ENCODE measurements at places on chromosomes 3 and 15.

GRCh38 chr15:67745073-67746006 is 80.0 kb upstream of the SKOR1 start:
- DNase-seq, result no peak

GRCh38 chr3:195717416-195717815 is 3.4 kb upstream of the MUC20 start:
- no peak for DNase-seq

DNA sequence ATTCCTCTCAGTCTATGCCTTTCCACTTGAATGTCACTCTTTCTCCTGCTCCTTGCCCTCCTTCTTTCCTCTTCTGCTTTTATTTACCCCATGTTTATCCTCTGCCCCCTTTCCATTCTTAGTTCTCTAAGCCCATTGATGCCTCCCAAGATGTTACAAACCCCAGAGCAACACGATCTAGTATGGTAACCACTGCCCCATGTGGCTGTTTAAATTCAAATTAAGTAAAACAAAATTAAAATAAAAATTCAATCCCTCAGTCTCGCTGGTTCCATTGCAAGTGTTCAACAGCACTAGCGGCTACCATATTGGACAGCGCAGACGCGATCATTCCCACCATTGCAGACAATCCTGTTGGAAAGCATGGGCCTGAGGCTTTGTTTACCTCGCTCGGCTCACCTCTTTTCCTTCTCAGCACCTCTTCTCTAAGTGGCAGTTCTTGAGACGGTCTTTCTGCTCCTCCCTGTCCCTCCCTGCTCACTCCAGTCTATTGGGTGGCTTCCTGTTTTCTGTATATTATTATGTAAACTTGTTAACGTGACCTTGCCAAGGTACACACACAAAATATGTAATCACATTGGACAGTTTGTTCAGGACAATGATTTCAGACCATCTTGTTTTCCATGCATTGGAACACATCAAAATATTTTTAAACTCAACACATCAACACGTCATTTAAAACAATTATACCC is 21.8 kb upstream of the CA12 start:
- no peak for DNase-seq

DNA sequence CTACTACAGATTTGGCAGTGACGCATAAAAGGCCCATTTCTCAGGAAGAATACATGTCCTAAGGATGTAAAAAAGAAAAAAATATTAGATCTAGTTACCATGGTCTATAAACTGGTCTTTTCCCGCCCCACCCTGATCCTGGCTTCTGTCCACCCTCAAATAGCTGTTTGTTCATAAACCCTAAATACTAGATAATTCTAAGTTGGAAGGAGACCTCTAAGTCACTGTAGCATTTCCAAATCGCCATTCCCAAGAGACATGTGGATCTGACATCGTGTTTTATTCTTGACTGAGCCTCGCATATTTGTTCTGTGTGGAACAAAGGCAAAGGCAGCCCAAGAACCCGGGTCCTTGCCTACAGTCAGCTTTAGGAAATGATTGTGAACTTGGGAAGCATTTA is 49.0 kb downstream of the LMCD1 start:
- DNase-seq, result no peak

DNA sequence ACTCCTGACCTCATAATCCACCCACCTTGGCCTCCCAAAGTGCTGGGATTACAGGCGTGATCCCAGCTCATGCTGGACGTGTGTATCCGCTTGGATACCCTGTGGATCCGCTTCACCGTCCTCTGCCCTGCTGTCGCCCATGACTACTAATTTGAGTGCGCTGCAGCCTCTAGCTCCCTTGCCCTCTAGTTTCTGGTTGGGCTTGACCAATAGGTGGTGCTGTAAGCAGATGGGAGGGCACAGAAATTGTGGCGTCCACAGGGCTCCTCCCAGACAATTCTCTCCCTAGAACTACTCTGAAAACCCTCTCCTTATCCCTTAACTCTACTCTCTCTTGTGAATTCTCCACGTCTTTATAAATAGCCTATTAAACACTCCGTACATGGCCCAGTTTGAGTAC is 36.2 kb downstream of the ZPLD1 start:
- DNase-seq, result no peak

DNA sequence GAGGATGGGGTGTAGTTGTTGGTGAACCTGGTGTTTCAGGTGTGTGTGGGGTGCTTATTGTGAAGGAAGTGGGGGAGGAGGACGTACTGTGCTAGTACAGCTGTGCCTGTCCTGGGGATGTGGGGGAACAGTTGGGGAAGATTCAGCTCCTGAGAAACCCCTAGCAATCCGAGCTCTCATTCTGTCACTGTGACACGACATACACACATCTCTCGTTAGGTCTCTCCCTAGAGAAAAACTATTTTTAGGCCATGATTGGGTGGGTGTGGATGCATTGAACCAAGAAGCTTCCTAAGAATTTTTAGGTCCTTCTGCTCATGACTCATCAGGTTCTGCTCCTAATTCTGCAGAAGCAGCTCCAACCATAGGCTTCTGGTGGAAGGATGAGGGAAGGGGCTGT is 54.3 kb downstream of the SLC30A4 start:
- DNase-seq, result no peak

DNA sequence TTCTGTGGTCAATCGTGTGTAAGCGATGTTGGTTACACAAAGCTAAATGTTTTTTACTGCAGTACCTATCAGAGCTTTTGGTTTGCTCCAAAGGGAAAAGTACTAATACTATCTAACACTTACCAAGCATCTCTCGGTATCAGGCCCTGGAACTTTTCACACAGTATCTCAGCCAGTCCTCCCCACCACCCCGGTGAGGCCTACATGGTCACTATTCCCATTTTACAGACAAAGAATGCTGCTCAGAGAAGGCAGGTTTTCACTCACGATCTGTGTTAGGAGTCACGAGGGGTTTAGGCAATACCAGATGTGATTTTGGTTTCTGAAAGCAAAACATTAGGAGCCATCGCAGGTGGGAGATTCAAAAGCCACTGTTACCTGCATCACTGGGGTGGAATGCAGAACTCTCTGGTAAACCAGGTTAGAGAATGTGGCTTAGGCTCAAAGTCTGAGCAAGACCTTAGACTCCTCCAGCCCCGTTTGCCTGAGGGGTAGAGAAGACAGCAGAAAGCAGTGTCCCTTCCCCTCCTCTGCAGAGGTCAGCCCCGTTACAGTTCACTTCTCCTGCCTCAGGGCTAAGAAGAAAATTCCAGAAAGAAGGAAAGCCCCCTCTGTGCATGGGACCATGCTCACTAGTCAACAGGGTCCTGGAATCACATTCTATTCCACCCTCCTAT is 57.2 kb downstream of the XXYLT1 start:
- DNase-seq, result no peak

- no peak for DNase-seq
These were observed 157.3 kb upstream of the BHLHE40 start for GRCh38 chr3:4821975-4822374.

DNA sequence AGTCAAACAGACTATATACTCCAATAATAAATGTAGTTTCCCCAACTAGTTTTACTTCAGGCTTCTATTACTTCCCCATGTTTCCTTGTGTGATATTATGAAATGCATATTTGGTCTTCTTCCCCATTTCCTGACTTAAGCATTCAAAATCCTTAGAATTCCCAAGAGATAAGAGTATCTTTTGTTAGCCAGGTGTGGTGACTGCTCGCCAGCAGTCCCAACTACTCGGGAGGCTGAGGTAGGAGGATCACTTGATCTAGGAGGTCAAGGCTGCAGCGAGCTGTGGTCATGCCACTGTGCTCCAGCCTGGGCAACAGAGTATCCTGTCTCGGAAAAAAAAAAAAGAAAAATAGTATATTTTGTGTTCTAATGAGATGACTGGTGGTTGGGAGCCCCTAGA is 72.7 kb upstream of the UBE2E2 start:
- DNase-seq, result no peak

DNA sequence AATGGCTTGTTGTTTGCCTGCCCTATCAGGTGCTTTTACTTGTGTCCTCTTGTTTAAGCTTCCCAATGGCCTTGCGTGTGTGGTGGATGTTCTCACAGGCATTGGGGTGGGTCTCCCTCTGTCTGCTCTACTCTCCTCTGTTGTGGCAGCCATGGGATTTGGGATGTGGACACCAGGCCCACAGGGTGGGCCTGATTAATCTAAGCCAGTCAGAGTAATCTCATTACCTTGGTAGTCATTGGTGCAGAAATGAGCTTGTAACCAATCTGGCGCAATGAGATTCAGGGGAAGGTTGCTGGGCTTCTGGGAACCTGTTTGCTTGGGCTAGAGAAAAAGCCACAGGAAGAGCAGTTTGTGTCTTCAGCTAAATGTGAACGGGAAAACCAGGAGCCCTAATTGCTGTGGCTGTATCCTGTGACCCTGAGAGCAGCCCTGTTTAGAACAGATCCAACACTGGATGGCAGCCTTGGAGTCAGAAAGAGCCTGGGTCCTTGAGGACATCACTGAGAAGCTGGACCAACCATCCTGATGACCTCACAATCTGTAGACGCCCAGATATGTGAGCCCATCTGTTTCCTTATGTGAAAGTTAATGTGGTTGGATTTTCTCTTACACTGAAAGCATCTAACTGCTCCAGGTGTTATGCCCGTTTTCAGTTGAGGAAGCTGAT is 157.3 kb upstream of the UBE2E1 start:
- DNase-seq, result no peak

DNA sequence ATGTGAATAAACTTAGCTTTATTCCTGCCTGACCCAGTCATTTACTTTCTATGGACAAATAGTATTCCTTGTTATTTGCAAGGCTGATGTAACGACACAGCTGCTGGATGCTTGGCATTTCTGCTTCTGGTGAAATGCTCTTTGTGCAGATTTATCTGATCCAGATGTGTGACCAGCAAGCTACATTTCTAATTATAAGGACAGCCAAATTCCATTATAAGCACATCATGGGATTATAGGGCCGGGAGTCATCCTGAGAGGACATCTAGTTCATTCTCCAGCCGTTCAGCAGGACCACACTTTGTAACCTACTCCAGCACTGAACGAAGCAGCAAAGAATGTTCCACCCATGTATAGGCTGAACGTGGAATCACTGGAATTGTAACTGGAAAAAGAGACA is 42.9 kb downstream of the FNDC3B start:
- no peak for DNase-seq

- DNase-seq, result no peak
These were observed 38.4 kb downstream of the CCDC33 start for GRCh38 chr15:74274470-74275038.

- no peak for DNase-seq
These were observed 2.0 kb downstream of the ANKRD28 start for GRCh38 chr3:15795651-15796308.

DNA sequence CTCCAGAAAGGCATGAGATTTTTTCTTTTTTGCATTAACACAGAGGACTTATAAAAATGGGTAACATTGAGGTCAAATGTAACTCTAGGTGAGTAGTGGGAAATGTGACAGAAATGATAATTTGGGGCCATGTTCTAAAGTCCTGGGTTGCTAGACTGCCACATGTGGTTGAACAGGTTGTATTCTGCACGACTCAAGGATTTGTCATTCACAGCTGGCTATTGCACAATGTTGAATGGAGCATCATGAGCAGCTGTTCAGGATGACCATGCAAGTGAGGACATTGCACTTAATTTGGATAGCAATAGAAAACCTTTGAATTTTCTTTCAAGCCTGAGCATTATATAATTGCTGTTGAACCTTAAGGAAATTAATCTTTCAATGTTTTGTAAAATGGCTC is 396.6 kb downstream of the NAALADL2 start:
- DNase-seq, result no peak

DNA sequence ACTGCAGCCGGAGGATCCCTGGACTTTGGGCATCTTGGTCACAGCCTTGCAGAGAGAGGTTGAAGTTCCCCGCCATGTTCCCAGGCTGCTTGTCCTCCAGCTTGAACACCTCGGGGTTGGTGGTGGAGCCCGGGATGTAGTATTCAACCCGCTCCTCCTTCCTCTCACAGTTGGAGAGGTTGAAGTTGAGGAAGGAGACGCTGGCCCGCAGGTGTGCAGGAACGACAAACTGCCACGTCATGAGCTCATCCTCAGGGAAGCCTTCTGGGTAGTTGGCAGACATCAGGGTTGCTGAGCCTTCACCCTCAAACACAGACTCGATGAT is 35.7 kb downstream of the CDCP1 start:
- DNase-seq, result no peak

DNA sequence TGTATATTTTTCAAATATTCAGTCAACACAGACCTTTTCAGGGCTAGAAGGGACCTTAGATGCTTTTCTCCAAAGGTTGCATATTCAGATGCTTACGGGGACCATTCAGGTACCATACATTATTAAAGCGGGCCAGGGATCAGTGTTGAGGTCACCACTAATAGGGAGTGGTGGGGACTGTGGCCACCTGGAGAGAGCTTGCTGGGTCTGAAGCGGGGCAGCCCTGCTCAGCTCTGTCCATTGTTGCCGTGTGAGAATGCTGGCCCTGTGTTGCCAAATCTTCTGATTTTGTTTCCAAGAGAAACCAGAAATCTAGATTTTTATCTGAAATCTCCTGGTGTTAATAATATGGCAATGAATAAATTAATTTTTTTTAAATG is 23.7 kb downstream of the ABHD2 start:
- DNase-seq, result no peak

DNA sequence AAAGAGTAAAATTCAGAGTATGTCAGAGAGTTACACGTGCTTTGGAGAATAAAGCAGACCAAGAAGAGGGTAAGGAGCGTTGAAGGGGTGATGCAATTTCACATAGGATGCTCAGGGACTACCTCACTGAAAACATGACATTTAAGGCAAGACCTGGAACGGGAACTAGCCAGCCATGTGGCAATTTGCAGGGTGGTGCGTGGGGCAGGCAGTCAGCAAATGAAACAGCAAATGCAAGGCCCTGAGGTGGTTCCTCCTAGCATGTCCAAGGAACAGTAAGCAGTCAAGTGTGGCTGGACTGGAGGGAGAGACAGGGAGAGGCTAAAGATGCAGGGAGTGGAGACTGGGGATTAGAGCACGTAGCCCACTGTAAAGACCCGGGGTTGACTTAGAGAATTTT is 146.1 kb upstream of the LPP start:
- DNase-seq, result peak; percentile 95

DNA sequence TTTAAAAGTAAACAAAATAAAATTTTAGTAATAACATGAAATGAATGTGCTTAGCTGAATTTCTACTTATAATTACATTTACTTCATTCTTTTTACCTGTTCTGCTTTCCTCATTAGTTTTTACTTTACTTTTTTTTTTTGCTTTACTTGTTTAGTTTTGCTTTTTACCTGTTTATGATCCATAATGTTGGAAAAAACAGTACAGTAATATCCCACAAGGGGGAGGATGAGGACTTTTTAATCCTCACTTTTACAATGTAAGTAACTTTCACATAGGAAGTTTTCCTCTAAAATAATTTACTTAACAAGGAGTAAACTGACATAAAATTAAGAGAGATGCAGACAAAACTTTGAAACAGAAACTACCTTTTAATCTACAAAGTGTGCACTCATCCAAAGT is 268.7 kb downstream of the TBC1D5 start:
- DNase-seq, result no peak

DNA sequence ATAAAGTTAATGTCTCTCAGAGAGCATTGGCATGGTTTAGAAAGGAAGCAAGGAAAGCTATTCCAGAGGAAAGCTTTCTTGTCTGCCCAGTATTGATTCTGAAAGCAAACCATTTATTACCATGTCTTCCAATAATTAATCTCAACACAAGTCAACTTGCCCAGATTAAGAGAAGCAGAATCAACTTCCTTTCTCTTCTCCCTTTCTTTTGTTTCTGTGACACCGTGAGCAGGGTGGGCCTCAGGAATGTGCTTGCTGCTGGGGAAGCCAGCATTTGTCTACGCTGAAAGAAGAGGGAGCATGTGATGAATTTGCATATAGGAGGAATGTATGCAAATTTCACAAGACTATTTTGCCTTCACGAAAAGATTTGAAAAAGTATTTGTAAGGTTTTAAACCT is 368.6 kb upstream of the ROPN1 start:
- DNase-seq, result no peak

- DNase-seq, result no peak
These were observed 331.7 kb upstream of the UMPS start for GRCh38 chr3:124398594-124398993.
